ENCODE measurements at places on chromosomes 1 and 21.

- no peak for DNase-seq
Observed at GRCh38 chr21:34202553-34203372, 129.4 kb downstream of the MRPS6 start.

DNA sequence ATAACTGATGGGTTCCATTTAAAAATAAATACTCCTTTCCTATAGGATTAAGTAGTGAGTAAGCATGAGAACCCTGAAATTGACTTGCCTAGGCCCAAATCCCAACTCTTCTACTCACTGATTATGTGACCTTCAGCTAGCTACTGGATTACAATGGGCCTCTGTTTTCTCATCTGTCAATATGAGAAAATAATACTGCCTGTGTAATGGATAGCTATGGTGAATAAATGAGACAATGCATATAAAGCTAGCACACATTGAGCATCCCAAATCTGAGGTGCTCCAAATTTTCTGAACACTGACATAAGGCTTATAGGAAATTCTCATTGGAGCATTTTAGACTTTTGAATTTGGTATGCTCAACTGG, 5.3 kb upstream of the LRRC8C start:
- no peak for DNase-seq

- no peak for DNase-seq
Observed at GRCh38 chr1:224710196-224710595, 94.1 kb downstream of the CNIH3 start.

- DNase-seq, result no peak
Observed at GRCh38 chr21:45210461-45210983, 77.2 kb downstream of the POFUT2 start.

DNA sequence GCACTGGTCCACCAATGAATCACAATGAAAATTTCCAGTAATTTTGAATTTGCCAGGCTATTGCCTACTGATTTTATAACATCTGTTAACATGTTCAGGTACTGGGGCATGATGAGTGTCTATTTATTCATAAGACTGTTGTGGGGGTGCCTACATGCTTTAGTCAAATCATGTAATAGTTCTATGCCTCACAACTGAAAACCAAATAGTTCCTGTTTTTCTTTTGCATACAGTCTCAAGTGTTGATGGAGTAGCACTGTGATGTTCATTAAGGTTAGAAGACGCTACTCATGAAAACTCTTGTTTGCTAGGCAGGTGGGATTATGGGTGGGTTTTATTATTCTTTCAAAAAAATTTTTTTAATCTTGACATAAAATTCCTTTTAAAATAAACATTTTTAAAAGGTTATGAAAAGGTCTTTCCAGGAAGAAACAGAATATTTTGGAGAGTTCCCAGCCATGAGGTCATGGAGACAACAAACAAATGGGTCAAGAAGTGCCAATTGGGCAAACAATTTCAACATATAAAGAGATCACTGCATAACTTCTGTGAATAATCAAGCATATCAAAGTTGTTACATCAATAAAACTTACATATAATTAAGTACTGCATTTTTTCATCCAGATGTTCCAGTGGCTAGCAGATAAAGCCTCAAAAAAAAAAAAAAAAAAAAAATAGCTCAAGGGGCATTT, 40.2 kb upstream of the NHLH2 start:
- DNase-seq, result no peak

- no peak for DNase-seq
Observed at GRCh38 chr1:12369258-12369657, 139.4 kb downstream of the VPS13D start.

GRCh38 chr1:220516014-220516721, 11.8 kb upstream of the MARK1 start:
- no peak for DNase-seq

DNA sequence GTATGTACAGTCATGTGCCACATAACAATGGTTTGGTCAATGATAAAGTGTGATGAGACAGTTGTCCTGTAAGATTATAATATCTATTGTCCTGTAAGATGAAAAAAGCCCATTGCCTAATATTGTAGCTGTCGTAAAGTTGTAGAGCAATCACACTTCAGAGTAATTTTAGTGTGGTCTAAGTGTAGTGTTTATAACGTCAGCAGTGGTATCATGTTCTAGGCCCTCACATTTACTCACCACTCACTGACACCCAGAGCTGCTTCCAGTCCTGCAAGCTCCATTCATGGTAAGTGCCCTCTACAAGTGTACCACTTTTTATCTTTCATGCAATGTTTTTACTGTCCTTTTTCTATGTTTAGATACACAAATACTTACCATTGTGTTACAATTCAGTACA, 259.9 kb upstream of the RAB4A start:
- DNase-seq, result no peak

GRCh38 chr1:172938681-172939080, 112.1 kb downstream of the TNFSF18 start:
- no peak for DNase-seq

- DNase-seq, result no peak
Observed at GRCh38 chr1:176515310-176515709, 52.3 kb downstream of the PAPPA2 start.

- DNase-seq, result no peak
Observed at GRCh38 chr1:204929487-204930154, 59.0 kb downstream of the NFASC start.

- DNase-seq, result no peak
Observed at GRCh38 chr1:29603622-29604021, 367.3 kb downstream of the PTPRU start.

Measured in CD4-positive, alpha-beta T cell treated with Interleukin-12 subunit alpha and Interleukin-12 subunit beta, for 1 hour (primary cell).